ENCODE measurements at places on chromosomes 4 and X.

GRCh38 chrX:119521246-119521645, 44.0 kb downstream of the STEEP1 start:
- no peak for DNase-seq

- DNase-seq, result peak; percentile 3
Measured at GRCh38 chr4:182089326-182089725, 153.9 kb upstream of the TENM3 start.

- no peak for DNase-seq
Measured at GRCh38 chr4:70681704-70682103, 6.6 kb upstream of the UTP3 start.

DNA sequence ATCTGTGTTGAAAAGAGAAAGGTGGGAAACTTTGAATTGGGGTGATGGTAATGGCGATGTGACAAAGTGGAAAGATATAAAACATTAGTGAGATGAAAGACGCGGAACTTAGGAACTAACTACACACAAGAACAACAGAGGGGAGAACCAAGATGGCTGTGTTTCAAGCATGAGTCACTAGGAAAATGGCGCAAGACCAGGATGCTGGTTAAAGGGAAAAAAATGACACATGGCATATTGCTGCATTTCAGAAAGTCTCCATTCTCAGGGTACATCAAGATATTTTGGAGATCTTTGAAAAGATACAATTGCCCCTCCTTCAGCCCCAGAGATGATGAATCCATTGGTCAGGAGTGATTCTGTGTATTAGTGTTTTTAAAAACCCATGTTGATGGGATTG, 164.4 kb downstream of the FBXO8 start:
- no peak for DNase-seq

GRCh38 chr4:25117716-25118472, 42.4 kb downstream of the SEPSECS start:
- DNase-seq, result no peak

- no peak for DNase-seq
Measured at GRCh38 chrX:107845625-107846024, 20.0 kb downstream of the MID2 start.

GRCh38 chr4:95674521-95674981, 125.8 kb upstream of the UNC5C start:
- DNase-seq, result no peak

DNA sequence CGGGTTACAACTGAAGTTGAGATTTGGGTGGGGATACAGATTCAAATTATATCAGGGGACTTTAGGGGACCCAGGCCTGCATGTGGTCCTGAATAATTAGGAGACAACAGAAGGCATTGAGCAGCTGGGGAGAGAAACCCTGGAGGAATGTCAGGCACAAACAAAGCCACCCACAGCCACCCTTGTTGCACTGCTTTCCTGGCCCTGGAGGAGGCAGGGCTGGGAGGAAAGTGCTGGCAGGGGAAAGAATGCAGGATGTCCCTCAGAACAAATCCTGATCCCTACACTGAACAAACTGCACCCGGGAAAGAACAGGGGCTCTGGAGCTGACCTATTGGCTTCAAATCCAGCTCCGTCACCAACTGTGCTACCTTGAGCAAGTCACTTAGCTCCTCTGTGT, 214.1 kb upstream of the ATP6AP2 start:
- no peak for DNase-seq

DNA sequence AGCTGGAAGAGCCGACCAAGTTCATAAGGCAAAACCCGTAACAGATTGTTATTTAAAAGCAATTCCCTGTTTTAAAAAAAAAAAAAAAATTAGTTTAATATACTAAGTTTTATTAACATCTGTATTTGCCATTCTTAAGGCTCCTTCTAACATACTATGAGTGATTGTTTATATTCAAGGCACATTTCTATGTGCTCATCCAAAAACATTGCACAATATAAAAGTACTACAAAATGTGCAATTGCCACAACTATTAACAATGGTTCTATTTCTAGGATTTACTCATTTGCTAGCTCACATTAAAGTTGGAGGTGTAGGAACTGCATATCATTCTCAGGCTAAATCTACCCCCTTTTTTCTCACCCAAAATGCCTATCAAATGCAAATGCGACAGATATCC, 46.1 kb downstream of the CNOT6L start:
- DNase-seq, result no peak

DNA sequence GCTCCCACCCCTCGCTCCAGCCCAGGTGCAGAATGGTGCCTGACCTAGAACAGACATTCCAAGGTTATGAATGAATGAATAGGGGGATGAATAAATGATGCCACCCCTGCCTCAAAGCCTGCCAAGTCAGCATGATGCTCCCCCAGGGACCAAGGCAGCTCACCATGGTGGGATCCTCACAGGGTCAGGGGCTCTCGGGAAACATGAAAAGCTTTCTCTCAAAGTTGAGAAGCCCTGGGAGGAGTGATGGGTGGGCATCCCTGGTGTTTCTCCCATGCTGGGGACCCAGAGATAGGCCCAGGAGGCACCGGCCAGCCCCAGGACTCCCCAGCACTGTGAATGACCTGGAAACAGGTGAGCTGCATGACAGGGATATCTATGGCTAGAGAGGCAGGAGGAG, 58.9 kb downstream of the HTRA3 start:
- no peak for DNase-seq

Measured in NCI-H460 (cell line).